ENCODE measurements at places on chromosomes 11 and 22.

GRCh38 chr11:65771589-65772112 lies 9.1 kb downstream of the AP5B1 start:
- DNase-seq: no peak

DNA sequence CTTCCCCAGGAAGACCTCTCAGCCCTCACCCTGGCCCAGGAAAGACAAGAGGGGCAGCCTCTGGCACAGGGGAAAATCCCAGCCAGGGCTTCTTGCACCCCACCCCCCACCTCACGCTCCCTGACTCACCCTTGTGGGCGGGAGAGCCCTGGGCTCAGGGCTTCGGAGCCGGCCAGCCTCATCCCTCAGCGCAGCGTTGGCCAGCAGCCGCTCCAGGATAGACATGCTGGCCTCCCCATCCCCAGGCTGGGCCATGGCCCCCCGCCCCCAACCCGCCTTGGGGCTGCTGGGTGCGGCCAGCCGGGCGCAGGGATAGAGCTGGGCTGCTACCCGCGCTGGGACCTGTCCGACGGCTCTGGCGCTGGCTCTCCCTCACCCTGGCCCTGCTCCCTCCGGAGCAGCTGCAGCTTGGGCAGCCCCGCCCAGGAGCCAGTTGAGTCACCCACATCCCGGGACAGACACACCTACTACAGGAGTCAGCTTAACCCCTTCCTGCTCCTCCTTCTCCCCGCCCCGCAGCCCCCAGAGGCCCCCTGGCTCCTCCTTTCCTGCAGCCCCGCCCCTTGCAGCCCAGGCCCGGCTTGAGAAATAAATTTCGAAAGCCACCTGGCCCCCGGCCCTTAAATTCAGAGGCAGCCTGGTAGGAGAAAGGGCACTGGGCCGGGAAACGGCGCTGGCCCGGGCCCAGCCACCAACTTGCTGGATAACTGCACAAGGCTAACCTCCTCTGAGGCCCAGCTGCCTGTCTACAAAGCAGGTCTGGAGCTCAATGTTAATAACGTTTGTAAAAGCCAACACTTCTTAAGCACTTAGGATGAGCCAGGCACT lies 13.4 kb downstream of the TNKS1BP1 start:
- DNase-seq: peak; percentile 77

DNA sequence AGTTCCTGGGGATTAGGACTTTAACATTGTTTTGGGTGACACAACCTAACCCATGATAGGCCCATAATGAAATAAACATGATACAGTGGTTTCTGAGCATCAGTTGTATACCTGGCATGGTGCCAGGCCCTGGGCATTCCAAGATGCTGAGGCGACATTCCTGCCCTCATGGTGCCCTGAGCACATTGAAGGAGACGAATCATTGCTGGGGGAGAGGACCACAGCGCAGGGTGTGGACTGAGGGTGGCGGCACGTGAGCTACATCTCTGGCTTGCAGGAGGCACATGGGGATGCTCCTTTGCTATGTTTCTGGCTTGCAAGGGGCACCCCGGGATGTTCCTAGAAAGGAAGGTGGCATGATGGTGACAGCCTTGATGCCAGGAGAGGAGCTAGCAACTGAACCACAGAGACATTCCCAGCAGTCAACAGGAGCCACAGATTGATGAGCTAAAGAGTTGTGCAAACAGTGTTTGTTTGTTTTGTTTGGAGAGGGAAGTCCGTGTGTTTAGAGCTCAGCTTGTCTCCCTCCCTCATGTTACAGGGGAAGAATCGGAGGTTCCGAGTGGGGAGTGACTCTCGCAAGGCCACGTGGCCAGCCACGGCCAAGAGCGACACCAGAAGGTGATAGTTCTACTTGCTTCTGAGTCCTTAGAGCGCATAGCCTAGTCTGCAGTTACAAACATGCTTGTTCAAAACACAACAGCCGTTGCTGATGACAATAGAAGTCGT lies 106.4 kb downstream of the MIAT start:
- no peak for DNase-seq

GRCh38 chr11:130160498-130161155 lies 1.0 kb downstream of the ST14 start:
- DNase-seq: peak; percentile 39

DNA sequence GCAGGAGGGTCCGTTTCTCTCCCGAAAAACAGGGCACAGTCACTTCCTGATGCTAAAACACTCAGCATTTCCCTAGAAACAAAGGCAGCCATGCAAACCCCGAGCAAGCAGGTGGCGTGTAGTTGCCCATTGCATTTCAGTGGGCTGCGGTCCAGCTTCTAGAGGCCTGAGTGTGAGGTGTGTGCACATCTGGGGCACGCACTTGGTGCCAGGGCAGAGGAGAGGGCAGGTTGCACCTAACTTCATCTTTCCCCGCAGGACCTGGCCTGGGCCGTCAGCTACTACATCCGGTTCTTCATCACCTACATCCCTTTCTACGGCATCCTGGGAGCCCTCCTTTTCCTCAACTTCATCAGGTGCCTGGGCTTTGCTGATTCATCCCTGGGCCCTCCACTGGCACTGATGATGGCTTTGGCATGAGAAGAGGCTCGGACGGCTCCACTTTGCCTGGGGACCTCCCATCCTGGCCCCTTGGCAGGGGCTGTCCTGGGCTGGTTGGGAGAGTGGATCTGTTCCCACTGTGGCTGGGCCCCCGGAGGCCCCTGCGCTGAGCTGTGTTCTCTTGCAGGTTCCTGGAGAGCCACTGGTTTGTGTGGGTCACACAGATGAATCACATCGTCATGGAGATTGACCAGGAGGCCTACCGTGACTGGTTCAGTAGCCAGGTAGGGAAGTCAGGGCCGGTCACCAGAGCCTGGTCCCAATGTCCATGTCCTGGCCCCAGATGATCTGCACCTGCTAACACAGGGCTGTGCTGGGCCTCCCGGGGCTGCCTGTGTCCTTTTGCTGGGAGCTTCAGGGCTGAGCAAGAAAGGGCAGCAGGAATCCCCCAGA lies 28.4 kb downstream of the FADS3 start:
- no peak for DNase-seq

DNA sequence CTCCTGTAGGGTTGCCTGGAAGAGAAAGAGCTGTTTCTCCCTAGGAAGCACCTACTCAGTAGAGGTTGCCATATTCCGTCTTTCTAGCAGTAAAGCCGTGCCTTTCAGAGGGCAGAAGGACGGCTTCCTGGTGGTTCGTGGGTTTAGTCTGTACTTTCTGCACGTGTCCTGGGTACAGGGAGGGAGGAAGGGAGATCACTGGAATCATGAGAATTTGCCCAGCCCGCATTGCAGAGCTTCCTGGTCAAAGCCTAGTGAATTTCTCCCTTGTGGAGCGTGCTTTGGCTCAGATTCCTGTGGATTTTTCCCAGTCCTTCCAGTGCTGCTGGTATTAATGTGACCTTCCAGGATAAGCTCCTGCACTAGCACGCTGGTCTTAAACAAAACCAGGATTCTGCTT lies 44.9 kb downstream of the GRAMD1B start:
- no peak for DNase-seq

GRCh38 chr22:21032037-21032867 lies at the start of gene SLC7A4:
Gene SLC7A4, minus strand, starts transcription at chr22:21032561. Its CDS starts 749 bp downstream, at chr22:21031812.
- no peak for DNase-seq

DNA sequence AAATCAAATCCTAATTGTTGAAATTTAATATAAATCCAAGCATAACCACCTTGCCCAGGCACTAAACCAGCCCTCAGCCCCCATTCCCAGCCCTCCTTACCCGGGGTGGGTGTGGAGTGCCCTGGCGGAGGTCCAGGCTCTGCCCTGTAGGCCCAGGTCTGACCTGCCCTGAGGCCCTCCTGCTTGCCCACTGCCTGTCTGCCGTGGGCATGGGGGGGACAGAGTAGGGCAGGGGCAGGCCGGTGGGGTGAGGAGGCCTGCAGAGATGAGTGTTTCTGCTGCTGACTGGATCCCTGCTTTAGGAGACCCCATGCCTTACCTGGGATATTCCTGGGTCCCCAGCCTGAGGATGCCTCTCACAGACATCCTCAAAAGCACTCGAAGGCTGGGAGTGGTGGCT lies 3.6 kb upstream of the CHID1 start:
- no peak for DNase-seq

- peak; percentile 24 for DNase-seq
These were observed 48.9 kb upstream of the TCF20 start for GRCh38 chr22:42319386-42319785.

GRCh38 chr11:5153574-5154431 lies 754 bp downstream of the OR52A1 start:
- DNase-seq: peak; percentile 13

- peak; percentile 74 for DNase-seq
These were observed 60.7 kb upstream of the MPEG1 start for GRCh38 chr11:59273373-59273841.

- DNase-seq: peak; percentile 5
These were observed 124.3 kb downstream of the TRIM29 start for GRCh38 chr11:120013325-120014250.

DNA sequence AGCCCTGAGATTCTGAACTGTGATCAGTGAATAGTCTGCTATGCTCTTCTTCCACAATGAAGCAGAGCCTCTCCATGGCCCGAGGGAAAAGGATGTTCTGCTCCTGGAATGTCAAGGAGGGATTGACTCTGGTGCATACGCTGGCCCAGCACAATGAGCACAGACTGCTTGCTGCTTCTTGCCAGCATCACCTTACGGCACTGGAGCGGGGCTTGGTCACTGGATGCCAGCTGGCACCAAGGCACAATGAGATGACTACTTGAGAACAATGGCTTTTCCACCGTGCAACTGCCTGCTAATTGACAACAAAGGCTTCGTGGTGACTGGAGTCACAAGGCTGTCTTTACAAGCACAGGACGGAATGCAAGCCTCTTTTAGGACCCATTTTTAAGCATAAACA lies 139.2 kb downstream of the DSCAML1 start:
- DNase-seq: no peak

GRCh38 chr11:61787928-61788491 lies 4.4 kb downstream of the TMEM258 start:
- DNase-seq: peak; percentile 32

DNA sequence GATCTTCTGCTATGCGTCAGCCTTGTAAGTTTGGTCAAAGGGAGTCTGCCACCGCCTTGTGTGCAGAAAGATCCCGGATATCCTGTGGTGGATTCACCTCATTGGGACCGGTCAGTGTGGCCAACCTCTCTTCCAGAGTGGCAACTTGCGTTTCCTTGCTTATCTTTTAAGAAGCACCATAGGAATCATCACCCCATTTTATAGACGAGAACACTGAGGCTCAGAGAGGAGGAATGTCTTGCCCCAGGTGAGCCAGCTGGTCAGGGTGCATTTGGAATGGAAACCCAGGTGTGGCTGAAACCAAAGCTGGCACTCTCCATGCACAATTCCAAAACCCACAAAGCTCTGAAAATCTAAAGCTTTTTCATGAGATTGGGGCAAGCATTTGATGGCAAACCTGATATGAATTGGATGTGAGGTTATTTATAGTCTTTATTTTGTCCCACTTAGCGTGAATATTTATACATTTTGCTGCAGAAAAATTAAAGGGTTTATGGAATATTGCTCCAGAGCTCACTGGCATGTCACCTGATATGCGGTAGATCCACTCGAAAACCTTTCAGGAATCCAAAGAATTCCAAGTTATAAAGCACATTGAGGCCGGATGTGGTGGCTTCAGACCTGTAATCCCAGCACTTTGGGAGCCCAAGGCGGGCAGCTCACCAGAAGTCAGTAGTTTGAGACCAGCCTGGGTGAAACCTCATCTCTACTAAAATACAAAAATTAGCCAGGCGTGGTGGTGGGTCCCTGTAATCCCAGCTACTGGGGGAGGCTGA lies 12.1 kb upstream of the EIF3D start:
- no peak for DNase-seq

DNA sequence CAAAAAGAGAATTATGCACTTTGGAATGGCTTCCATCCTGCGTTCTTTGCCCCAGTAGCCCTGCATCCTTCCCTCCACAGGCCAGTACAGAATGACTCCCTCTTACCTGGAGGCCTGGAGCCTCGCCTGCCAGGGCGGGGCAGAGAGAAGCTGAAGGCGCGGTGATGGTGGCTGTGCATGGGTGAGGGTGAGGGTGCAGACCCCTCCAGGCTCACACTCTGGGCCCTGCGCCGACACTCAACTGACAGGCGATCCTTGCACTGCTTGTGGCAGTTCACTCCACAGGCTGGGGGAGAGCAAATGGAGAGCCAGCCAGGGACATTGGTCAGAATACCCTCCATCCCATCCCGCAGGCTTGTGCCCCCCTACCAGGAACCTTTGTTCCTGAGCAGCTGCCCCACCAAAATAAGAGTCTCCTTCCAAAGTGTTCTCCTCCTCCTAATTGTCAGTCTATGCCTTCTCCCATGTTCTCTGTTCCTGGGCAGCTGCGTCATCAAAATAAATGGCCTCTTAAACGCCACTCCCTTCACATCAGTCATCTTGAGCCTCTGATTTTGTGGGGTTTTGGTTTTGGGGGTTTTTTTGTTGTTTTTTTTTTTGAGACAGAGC lies 5.9 kb upstream of the NRXN2 start:
- DNase-seq: no peak

DNA sequence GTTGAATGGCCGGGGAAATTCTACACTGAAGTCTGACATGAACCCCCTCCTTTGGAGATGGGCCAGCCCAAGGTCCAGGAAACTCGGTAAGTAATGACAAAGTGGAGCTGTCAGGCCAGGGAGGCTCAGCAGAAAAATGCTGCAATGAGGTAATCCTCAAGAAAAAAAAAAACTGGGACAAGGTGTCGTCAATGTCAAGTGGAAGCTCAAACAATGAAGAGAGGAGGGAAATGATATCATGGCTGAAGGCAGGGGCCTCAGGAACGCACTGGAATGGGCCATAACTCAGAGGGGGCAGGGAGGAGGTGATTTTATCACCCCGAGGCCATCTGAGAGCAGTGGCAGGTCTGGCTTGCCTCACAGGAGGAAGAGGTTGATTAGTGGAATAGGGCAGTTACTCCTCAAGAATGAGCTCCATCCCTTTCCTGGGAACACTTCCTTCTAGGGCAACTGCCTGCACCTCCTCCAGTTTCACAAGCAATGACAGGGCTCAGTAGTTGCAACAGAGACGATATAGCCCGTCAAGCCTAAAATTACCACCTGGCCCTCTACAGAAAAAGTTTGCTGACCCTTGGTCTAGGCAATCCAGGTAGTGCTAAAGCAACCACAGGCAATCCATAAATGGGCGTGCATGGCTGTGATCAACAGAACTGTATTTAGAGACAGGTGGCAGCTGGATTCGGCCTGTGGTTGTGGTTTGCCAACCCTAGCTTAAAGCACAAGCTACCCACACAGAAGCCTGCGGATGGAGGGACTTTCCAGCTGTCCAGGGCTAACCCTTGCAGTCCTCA lies 65.2 kb downstream of the FBXO7 start:
- DNase-seq: no peak

DNA sequence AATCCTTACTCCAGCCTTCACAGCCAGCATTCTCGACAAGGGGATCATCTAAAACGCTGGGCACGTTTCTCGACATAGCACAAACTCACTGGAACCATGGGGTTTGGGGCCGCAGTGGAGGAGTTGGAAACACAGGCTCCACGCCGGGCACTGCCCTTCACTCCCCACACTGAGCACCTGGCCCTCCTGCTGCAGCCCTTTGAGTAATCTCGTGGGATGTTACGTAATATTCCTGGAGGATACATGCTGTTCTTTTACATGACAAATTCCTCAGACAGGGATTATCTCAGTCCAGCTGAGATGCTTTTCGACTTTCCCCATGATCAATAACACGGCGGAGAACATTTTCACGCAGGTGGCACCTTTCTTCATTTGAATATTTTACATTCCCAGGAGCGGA lies 408.0 kb downstream of the SHANK2 start:
- no peak for DNase-seq
